ENCODE measurements at places on chromosomes 4 and X. TPM values are rescaled to one million over a fixed set of nuclear protein-coding genes. Genes with fewer than 3 reads are reported as not detected.

GRCh38 chr4:103853627-103854026 lies 133.8 kb upstream of the TACR3 start:
- no peak for DNase-seq

- DNase-seq: no peak
Measured at GRCh38 chrX:13590914-13591313, 21.5 kb downstream of the EGFL6 start.

- DNase-seq: no peak
Measured at GRCh38 chrX:30967516-30967915, 78.5 kb upstream of the TAB3 start.

- DNase-seq: no peak
Measured at GRCh38 chrX:155001873-155002272, 20.6 kb downstream of the F8 start.

GRCh38 chr4:173449380-173449717 lies 50.4 kb upstream of the SCRG1 start:
- DNase-seq: no peak

GRCh38 chr4:38130884-38131283 lies 170.7 kb downstream of the PTTG2 start:
- no peak for DNase-seq

GRCh38 chr4:2810388-2810787 lies 17.5 kb downstream of the SH3BP2 start:
- DNase-seq: no peak

GRCh38 chrX:133813971-133814370 lies 171.4 kb downstream of the GPC3 start:
- DNase-seq: no peak

DNA sequence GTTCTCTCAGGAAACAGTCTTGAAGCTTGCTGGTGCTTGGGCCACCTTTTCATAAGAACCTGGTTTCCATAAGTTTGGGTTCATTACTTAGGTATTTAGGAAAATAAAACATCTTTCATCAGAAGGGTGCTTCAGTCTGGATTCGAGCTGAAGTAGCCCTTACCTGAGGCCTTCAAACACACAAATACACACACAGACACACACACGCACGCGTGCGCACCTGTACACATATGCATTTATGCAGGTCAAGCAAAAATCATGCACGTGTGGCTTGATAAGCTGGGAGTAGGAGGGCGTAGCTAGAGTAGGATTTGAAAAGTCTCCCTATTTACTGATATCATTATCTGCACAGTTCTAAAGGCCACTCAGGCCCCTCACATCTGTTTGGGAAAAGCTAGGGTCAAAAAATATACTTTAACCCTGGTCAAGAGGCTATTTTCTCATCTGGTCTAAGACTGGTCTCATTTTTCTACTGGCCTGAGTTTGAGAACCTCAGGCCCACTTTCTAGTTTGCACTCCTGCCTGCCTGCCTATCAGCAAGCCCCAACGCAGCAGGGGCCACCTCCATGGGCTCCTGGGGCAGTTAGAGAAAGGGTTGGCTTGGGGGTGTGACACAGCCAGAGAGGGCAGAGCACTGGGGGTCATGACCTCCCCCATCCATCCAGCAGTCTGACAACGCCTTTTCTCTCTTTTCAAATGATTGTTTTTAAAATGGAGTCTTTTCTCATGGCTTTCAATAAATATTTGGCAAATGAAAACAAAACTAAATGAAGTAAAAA lies 64.3 kb downstream of the RASL11B start:
- no peak for DNase-seq

GRCh38 chr4:184357772-184358171 lies 116.6 kb downstream of the IRF2 start:
- no peak for DNase-seq

DNA sequence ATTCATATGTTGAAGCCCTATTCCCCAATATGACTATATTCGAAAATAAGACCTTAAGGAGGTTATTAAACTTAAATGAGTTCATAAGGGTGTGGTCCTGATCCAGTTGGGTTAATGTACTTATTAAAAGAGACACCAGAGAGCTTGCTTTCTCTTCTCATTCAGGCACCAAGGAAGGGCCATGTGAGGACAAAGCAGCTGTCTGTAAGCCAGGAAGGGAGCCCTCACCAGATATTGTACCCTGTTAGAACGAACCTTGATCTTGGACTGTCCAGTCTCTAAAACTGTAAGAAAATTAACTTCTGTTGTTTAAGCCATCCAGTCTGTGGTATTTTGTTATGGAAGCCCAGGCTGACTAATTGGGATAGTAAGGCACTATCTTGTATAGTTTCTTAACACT lies 9.1 kb upstream of the YTHDC1 start:
- no peak for DNase-seq

The ARSD gene
- 22.9 TPM for total RNA-seq

The IL2 gene
- not detected for total RNA-seq

The TGIF2LX gene
- 0.72 TPM for total RNA-seq

The UGT2A2 gene
- total RNA-seq: 11.3 TPM

The DOK7 gene
- total RNA-seq: 2.4 TPM

The F11 gene
- not detected for total RNA-seq
